ENCODE measurements at places on chromosomes 5 and 9.

DNA sequence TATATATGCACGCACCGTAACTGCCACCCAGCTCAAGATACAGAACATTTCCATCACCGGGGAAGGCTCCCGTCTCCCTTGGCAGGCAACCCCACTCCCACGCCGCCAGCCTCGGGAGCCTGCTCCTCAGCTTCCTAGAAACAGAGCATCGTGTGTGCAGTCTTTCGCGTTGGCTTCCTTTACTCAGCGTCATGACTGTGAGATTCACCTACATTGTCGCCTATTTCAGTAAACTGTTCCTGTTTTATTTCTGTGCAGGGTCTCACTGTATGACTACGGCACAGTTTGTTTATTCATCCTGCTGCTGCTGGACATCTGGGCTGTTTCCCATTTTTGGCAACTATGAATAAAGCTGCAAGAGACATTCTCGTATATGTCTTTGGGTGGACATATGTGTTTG, 90.7 kb downstream of the STK10 start:
- peak; percentile 70 for DNase-seq

GRCh38 chr5:109253262-109253661, 156.5 kb downstream of the PJA2 start:
- DNase-seq: no peak

DNA sequence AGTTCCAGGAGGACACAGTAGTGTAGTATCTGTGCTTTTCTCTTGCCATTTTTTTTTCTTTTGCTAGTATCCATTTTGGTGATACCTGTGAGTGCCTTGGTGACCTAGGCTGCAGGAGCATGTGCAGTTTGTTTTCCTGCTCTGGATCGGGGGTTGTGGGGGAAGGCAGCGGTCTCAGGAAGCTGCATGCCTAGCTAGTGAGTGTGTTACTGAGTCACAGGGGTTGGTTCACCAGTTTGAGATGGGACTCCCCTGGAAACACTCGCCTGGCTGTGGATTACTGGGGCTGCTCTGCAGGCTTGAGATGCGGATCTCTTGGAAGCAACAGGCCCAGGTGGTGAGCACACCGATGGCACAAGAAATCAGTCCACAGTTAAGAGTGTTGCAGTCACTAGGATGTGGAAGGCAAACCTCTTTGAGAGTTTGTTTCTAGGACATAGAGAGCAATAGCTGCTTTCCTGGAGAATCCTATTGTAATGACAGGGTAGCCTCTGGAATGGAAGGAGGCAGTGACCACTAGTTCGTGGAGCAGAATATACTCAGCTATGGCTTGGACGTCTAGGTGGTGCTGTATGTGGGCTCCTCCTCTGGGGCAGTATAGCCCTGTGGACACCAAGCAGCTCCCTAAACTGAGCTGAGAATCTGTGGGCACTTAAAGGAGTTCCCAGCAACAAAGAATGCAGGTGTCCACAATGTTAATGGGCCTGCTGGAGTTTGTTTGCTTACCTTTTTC, 20.0 kb upstream of the SPATA31E1 start:
- DNase-seq: no peak

- no peak for DNase-seq
Observed at GRCh38 chr5:178467568-178468195, 122.5 kb downstream of the COL23A1 start.

- DNase-seq: no peak
Observed at GRCh38 chr9:6230037-6230780, 14.6 kb downstream of the IL33 start.

DNA sequence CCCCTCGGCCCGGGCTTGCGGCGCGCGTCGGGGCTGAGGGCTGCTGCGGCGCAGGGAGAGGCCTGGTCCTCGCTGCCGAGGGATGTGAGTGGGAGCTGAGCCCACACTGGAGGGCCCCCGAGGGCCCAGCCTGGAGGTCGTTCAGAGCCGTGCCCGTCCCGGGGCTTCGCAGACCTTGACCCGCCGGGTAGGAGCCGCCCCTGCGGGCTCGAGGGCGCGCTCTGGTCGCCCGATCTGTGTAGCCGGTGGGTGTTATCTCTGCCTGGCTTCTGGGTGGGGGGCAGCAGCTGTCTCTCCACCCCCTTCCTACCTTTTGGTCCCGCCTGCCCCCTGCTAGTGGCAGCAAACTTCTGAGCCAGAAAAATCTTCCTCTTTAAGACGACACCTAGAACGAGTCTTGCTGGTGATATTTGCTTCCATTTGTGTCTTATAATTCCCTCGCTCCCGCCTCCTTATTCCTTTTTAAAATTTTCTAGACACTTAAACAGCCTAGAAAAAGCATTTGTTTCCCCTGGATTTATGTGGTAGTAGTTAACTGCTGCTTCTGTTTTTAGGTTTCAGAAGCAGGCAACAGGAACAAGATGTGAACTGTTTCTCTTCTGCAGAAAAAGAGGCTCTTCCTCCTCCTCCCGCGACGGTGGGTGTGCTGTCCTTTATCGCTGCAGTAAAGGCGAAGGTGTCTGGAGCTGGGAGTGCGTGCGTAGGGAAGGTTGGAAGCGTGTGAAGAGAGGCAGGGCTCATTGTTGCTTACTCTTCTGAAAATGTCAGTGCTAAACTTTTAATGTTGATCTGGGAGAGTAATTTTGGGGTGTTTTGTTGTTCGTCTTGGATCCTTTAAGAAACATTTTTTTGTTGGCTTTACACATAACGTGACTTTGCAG, 554 bp downstream of the JAK2 start:
- peak; percentile 62 for DNase-seq

GRCh38 chr5:120124961-120125360, 339.1 kb upstream of the PRR16 start:
- DNase-seq: no peak

GRCh38 chr9:69582018-69582417, 90.2 kb downstream of the APBA1 start:
- DNase-seq: no peak

GRCh38 chr9:70567511-70567910, 153.1 kb upstream of the KLF9 start:
- no peak for DNase-seq

DNA sequence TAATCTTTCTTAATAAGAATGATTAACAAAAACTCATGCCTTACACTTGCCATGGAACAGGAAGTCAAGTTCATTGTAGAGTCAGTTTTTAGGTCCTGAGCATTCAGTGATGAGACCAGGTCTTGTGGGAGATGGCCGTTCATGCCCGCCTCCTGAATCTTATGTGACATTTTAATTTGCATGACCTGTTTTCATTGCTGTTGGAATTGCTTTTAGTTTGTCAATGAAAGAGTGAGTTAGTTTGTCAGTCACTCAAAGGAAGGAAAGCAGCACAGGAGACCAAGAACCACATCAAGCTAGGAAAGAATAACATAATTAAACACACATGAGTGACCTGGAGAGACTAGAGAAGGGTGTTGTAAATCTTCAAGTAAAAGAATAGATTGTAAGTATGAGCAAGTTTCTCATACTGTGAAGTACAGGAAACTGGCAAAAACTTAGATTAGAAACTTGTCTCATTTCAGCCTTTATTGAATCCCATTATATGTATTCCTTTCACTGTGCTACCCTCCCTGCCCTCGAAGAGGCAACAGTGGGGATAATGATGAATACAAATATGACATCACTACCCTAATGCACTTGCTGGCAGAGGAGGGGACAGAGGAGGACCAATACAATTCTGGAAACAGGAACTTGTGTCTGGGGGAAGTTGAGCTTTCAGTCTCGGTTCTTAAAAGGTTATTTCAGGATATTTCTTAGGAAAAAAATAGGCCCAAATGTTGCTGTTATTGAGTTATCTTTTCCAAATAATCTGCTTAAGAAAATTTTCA, 64.3 kb upstream of the C6 start:
- no peak for DNase-seq

- DNase-seq: no peak
Observed at GRCh38 chr9:83154087-83154736, 91.3 kb upstream of the RASEF start.

DNA sequence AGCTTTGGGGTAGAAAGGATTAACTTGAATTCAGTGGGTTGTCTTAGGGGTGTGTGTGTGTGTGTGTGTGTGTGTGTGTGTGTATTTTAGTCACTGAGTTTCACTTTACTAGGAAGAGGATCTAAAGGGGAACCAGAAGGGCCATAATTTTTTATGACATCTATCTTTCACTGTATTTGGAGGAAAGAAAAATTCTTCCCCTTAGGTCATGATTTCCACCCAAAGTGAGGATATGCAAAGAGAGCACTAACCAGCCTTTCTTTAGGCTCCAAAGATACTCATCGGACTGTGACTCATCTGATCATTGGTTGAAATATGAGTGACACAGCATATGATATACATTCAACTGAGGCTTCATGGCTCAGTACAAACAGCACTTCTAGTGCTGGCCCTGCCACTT, 75.2 kb upstream of the RASGRF2 start:
- no peak for DNase-seq

GRCh38 chr5:155530046-155530445, 516.5 kb downstream of the KIF4B start:
- DNase-seq: no peak

GRCh38 chr5:8209500-8209899, 340.6 kb downstream of the MTRR start:
- peak; percentile 54 for DNase-seq

DNA sequence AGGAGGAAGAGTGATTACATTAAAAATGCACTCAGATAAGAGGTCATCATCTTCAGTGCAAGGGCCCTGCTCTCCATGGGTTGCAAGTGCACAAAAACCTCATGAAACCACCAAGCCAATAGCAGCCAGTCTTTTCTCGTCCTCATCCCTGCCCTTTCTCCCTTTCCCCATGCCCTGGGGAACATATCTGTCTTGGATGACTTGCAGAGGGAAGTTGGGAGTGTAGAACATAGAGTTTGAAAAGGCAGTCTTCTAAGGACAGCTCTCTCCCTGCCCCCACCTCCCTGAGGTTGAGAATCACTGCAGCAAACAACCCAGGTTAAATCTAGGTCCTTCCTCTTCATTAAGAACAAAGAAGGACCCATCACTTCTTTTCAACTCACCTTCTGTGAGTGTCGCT, 22.0 kb downstream of the DDX31 start:
- DNase-seq: no peak

DNA sequence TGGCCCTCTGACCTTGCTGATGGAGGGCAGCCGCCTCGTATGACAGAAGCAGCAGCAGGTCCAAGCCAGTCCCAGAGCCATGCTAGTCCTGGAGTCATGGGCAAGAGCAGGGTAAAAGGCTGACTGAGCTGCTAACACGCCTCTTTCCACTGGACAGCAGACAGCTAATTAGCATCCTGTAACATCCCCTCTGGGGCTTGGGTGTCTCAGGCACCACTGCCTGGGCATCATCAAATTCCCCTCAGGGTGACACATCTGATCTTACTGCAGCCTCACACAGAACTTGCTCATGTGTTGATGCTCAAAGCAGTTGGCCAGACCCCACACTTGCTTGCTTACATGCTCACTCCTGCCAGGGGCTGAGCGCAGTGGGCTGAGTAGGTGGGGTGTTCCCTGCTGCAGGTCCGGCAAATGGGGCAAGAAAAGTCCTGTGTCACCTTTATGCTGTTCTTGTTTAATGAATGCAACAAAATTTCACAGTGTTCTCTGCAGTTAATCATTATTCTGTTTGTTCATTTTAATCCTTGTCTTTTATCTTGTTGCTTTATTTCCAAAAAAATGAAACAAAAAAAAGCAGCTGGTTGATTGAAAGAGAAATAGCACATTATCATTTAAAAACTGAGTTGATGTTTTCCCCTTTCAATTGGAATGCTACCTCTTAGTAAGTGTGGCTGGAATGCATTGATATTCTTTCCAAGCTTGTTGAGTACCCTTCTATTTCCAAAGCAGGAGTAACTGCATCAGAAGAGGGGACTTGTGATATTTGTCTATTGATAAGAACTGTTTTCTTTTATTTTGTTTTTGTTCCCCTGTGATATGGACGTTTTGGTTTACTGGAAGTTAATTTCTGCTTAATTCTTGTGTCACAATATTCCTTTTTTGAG, 254.1 kb downstream of the CDH18 start:
- no peak for DNase-seq

DNA sequence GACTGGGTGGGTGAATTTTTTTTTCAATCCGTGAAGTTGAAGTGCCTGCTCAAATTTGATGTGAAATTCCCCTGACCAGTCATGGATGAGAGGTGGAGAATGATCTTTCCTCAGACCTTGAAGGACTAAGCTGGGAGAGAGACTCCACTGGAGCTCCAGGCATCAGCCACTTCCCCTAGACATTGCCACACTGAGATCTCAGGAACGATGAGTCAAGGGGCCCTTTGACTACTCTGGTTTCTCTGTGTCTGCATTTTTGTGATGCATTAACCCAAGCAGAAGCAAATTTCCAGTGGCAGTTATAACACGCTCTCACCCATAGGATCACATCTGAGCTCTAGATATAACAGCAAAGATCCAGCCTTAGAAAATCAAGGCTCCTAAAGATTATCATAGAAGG, 171.2 kb upstream of the KIF2A start:
- no peak for DNase-seq

GRCh38 chr9:69204849-69205248, 30.8 kb downstream of the TJP2 start:
- peak; percentile 51 for DNase-seq

- no peak for DNase-seq
Observed at GRCh38 chr5:162565-163337, 28.5 kb upstream of the LRRC14B start.

DNA sequence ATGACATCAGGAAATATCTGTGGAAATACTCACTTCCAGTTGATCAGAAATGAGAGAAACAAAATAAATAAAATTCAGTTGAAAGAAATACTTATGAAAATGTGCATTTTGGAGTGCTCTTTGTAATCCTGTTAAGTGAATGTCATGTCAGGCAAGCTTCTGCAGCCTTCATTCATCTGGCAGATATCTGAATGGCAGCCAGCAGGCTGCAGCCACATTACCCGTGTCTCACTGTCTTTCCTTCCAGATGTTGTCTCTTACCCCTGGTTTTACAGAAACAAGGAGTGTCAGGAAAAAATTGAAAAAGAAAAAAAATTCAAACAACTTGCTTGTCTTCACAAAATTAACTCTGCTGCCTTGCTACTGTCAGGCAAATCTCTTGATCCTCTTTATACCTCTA, 445.0 kb upstream of the RIOK2 start:
- DNase-seq: no peak

DNA sequence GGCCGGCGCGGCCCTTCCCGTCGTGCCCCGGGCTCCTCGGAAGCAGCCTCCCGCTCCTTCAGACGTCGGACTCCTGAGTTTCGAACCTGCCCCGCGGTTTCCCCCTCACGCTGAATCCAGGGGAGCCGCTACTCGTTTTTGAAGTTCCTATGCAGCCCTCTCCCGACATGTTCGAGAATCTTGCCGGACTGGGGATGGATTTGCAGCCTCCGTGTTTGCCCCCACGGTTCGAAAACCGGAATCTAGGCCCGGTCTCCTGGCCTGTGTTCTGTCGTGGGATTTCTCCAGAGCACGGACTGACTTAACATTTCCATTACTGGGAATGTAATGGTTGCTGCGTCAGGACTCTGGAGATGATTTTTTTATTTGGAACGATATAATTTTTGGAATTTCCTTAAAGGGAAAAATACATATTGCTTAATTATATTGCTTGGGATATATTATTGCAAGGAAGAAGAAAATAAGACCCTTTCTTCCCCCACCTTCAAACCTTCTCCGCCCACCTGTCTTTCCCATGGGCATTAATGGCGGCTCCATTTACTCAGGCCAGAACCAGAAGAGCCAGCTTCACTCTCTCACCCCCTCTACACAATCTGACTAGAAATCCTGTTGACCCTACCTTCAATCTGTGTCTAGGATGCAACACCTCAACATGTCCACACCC, 8.5 kb upstream of the MGAT1 start:
- peak; percentile 59 for DNase-seq

Measured in head of caudate nucleus (tissue), 42 donors.